ENCODE measurements at places on chromosomes 7 and 10. TPM values are rescaled to one million over a fixed set of nuclear protein-coding genes. Genes with fewer than 3 reads are reported as not detected.

FGL2 gene
- 18.0 TPM for total RNA-seq

IRF5 gene
- total RNA-seq: 2.7 TPM

DNA sequence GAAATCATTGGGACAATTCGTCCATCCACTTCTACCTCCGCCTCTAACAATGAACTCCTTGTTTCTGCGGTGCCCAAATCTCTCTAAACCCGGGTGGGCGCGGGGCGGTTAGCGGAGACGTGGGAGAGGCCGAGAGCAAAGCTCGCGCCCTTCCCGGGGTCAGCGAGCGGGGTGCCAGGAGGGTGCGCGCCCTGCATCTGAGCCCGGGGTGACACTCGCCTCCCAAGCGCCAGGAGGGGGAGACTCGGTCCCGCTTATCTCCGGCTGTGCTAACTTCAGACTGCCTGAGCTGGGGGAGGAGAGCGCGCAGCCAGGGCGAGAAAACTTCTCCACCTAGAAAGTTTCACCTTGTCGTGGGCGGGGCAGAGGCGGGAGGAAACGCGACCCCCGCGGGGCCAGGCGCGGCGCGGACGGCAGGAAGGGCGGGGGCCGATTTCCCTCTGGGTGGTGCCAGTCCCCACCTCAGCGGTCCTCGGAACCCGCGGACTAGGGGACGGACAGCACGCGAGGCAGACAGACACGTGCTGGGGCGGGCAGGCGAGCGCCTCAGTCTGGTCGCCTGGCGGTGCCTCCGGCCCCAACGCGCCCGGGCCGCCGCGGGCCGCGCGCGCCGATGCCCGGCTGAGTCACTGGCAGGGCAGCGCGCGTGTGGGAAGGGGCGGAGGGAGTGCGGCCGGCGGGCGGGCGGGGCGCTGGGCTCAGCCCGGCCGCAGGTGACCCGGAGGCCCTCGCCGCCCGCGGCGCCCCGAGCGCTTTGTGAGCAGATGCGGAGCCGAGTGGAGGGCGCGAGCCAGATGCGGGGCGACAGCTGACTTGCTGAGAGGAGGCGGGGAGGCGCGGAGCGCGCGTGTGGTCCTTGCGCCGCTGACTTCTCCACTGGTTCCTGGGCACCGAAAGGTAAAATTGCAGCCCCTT is at the start of gene MET:
Gene MET, plus strand, starts transcription at position 516 of the 915 bp plus-strand sequence. CDS start 26,889 bp downstream, outside the sequence.
- DNase-seq: peak; percentile 68

DNA sequence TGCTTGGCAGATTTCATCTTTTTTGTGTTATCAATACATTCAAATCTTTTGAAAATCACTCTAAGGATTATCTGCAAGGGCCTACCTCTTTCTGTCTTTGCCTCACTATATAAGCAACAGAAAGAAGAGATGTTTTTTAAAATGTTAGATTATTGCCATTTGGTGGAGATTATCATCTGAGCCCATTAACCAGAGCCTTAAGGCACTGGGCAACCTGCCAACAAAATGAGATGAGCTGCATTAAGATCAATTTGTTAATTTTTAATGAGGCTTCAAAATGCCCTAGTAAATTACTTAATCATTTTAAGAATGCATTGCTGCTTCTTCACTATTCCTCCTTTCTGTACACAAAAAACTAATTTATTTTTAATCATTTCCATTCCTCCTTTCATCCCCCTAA is 314.1 kb downstream of the SNX13 start:
- no peak for DNase-seq

DNA sequence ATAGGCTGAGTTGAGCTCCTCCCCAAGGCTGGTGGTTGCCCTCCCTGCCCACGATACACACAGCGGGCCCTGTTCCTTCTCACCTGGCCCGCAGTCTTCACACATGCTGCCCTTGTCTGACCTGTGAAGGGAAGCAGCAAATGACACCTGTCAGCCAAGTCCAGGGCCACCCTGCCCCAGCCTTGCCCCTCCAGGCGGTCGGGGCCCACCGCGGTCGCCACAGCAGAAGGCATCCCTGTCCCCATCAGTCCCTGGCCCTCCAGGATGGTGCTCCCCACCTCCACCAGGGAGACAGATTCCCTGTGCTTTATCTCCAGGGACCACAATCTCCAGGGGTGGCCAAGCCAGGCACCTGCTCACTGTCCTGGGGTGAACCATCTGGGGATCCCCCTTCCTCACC is 81.2 kb upstream of the TMEM248 start:
- no peak for DNase-seq

GRID2IP gene
- 0.28 TPM for total RNA-seq

DNA sequence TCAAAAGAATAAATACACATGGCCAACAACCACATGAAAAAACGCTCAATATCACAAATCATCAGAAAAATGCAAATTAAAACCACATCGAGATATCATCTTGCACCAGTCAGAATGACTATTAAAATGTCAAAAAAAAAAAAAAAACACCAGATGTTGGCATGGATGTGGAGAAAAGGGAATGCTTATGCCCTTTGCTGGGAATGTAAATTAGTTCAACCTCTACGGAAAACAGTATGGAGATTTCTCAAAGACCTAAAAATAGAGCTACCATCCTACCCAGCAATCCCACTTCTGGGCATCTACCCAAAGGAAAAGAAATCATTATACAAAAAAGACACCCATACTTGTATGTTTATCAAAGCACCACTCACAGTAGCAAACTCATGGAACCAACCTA is 45.0 kb upstream of the DIP2C start:
- no peak for DNase-seq

HDAC9 gene
- total RNA-seq: 28.0 TPM

SPDYE2B gene
- not detected for total RNA-seq

- no peak for DNase-seq
Observed at GRCh38 chr10:97939446-97939990, 89.9 kb downstream of the GOLGA7B start.

GRCh38 chr10:100803492-100803891 is 58.1 kb downstream of the PAX2 start:
- no peak for DNase-seq

DNA sequence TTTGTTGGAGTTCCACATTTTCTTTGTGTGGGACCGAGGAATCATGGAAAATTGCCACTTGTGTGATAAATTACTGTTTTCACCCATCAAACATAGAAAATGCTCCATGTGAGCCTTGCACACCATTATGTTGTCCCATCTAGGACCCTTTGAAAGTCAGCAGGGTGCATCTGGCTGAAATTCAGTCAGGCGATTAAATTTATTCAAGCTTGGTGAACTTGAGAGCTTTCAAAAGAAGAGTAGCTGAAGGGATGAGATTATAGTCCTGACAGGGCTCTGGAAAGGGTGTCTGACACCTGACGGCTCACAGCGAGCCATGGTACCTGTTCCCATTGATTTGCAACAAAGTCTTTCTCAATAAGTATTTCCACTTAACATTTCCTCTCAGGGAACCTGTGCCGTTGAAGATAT is 399.7 kb upstream of the ETV1 start:
- no peak for DNase-seq

GRCh38 chr10:18527687-18528086 is 123.7 kb downstream of the NSUN6 start:
- no peak for DNase-seq

GRCh38 chr10:37760817-37761216 is 96.6 kb downstream of the ZNF248 start:
- DNase-seq: no peak

IQUB gene
- 0.51 TPM for total RNA-seq

DNA sequence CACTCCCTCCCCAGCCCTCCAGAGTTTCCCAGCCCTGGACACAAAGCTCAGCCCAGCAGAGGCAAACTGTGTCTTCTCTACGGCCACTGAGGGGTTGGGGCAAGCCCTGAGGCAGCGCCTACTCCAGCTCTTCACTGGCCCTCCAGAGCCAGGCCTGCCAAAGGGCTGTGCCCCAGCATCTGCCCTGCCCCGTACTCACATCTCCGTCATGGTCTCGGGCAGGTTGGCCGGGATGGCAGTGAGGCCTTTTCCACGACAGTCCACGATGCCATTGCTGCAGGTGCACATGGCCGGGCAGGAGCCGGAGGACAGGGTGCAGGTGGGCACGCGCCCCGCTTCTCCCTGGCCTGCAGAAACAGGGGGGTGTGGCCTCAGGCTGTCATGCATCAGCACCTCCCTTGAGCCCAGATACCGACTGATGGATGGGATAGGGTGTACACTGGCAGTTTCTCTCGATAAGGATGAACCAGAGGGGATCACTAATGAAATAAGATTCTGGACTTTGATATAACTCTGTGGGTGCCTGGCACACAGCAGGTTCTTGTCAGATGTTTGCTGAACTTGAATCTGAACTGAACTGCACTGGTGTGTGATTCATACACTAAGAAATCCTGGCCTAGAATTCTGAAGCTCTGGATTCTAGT is 125.2 kb downstream of the SLIT1 start:
- no peak for DNase-seq

GIMAP1 gene
- 8.0 TPM for total RNA-seq

HPSE2 gene
- not detected for total RNA-seq

DNA sequence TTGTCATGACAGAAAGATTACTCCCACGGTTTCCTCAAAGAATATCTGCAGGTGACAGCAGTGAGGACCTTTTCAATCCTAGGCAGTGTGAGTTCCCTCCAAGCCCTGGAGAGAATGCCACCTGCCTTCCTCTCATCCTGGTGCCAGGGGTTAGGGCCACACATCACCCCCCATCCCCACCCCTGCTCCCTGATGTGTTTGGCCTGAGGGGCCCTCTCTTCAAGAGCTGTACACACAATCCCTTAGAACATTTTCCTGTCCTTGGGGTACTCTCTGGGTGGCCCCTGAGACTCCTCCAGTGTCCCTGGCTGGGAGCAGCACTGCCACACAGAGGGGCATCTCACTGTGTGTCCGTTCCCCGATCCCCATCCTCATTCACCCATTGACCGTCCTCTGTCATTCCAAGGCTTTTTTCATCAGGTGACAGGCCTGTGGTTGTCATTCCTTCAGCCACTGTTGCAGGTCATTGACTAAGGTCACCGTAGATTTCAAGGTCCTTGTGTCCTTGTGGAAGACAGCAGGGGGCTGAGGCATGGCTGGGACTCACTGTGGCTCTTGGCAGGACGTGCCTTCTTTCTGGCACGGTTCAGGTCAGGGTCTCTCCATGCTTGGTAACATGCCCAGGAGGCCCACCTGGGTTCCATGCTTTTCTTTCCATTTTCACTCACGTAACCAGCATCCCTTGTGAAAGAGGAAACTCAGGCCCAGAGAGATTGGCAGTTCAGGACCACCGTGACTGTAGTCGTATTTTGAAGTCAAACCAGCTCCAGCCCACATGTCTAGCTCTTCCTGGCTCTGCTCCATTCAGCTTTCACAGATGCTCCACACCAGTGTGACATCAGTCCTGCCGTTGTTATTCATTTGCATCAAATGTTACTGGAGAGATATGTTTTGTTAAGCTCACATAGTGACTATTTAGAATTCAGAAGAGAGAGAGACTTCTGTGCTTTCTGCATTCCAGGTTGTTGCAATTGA is 26.8 kb upstream of the BTBD16 start:
- no peak for DNase-seq

DNA sequence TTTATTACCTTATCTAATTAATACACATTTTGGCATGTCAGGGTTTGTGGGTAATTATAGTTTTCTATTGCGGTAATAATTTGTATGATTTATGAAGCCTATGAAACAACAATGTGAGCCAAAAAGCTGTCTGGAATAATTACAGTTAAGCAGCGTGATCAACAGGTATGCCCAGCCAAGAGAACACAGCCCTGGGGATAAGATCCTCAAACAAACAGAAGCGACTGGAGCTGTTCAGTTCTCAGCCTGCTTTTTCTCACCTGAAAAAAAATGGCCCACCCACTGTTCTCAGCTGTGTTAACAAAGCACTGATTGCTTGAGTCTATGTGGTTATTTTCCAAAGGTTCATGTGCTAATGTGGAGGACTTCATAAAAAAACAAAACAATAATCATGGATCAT is 855.8 kb downstream of the GATA3 start:
- no peak for DNase-seq

DNA sequence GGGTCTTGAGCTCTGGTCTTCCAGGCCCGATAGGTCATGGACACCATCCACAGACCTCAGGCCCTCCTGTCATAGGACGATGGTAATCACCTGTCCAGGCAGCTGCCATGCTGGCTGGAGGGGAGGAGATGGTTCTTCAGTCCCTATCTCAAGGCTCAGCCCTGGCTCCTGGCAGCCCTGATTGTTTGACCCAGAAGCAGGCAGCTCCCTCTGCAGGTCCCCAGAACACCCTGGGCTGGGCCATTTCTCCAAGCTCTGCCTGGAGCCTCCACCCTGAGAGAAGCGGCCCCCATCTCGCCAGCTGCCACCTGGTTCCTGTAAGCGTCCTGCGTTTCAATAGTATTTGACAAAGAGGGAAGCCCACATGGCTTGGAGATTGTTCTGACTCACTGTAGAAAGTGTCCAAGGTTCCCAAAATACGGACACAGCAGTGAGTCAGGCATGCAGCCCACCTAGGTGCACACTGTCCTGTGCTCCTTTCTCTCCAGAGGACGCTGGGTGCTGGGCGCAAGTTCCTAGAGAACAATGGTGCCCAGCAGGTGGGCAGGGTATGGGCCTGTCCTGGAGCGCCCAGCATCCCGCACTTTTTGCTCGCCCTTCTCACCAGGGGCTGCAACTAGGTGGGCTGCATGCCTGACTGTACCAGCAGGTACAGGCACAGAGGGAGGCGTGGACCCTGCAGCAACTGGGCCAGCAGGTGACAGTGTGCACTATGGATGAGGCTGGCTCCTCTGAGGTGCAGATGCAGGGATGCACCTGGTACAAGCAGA is 72.4 kb upstream of the EBF3 start:
- DNase-seq: no peak

DNA sequence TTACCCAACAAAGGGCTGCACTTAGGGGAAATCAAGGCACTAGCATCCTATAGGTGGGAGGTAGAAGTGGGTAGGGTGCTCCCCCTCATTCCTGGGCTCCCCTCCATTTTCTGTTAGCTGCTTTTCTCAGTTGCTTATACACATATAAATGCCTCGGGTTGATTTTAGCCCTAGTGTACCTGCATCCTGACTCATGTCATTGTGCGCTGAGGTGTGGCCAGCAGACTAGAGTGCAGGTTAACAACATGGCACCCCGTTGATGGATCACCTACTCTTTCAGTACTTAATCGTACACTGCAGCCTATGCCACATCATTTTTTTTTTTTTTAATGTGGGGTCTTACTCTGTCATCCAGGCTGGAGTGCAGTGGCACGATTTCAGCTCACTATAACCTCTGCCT is 144.0 kb upstream of the ITGB1 start:
- DNase-seq: no peak
